Fibroblast of villous mesenchyme (primary cell): ENCODE measurements at places on chromosomes 6 and 20. TPM values are rescaled to one million over a fixed set of nuclear protein-coding genes. Genes with fewer than 3 reads are reported as not detected.

DNA sequence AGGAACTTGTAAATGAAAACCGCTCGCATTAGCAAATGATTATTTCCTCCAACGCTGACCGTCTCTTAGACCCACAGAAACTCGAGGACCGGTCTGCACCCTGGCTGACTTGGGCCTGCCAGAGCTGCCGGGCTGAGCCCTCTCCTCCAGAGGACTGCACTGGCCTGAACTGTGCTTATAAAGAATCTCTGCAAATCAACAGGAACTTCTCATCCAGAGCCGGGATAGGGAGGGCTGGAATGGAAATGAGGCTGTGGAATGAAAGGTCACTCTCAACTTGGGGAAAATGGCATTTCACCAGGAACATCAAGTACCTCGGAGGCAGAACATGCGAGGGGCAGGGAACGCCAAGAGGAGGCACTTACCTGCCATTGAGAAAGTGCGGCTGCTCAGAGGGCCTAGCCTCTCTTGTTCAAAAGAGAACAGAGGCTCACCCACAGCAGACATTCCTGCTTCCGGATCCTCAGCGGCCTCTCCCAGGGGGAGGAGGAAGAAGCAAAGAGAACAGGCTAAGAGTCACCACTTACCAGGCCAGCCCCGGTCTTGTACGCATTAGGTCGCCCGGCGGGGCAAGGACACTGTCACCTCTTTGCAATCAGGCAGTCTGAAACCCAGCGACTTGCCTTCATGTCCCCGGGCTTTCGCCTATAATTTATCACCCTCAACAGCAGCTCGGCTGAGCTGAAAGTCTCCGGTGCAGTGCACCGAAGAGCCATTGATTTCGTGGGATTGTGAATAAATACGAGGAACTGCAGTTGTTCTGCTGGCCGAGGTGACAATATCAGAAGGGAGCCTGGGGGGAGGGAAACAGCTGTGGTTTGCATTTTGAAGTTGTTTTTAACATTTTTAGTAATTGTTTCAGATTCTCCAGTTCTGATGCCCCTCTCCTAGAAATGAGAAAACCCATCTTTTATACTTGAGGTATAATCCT is 37.6 kb downstream of the ZMYND8 start:
- peak; percentile 79 for DNase-seq

Gene NHLRC1
- total RNA-seq, result 1.7 and 2.6 TPM in 2 replicates

GRCh38 chr6:85641522-85641896 is 1.2 kb downstream of the SYNCRIP start:
- no peak for DNase-seq

Gene INSM1
- total RNA-seq, result under 0.01 TPM in 1 of 2 replicates, not detected in the other

Gene SPATA25
- total RNA-seq, result 0.43 and 1.3 TPM in 2 replicates

DNA sequence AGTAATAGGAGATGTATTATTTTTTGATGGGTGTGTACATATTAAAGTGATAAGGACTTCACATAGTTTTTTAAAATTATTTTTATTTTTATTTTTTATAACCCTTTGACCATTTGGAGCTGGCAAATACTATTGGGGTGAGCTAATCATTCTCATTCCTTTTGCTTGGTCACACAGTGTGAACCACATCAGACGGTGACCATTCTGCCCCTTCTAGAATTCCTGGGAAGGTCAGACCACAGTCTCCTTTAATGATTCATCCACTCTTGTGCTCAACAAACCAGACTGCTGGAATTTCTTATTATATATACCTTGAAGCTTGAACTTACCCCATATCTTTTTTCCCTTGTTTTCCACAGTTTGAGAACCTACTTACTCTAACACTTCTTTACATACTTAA is 23.9 kb upstream of the PRL start:
- peak; percentile 67 for DNase-seq

DNA sequence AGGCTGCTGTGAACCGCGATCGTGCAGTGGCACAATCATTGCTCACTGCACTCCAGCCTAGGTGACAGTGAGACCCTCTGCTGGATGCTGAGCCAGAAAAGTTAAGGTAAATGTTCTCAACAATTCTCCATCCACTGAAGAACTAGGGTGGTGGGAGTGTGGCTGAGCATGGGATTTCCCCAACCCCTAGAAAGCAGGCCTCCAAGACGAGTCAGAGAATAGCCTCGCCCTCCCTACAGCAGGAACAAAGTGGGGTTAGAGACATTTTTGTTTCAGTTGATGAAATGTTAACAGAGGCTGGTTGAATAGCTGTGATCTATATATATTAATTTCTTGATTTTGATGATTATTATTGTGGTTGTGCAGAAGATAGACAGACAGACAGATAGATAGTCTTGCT is 6.1 kb upstream of the ALDH8A1 start:
- DNase-seq, result no peak

DNA sequence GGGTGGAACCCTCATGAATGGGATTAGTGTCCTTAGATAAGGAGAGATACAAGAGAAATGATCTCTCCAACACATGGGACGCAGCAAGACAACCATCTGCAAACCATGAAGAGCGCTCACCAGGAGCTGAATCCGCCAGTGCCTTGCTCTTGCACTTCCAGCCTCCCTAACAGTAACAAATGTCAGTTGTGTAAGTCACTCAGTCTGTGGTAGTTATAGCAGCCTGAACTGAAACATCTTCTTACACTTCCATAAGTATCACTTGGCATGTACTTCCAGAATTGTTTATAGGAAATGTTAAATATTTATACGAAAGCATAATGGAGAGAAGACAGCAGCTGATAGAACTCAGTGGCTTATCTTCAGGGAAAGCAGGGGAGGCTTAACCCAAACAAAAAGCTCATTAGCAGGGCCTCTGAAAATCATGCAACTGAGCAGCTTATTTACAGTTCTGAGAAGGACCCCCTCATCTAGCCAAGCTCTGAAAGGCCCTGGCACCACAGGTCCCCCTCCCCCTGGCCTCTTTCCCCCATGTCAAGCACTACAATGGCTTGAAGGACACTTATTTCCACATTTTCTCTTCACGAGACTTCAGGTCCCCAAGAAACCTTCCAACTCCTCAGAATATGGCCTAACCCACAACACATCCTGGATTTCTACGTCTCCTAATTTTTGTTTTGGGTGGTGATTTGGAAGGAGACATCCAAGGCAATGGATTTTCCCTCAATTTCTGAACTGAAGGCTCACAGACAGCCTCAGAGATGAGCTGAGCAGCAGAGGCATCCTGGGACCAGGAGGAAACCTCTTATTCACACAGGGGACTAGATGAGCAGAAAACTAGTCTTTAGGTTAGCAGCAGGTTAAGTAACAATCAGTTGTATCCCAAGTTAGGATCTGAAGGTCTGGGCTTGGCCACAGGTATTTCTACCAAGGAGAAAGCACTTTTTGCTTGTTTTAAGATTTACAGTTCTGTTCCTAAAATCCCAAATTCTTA is 49.1 kb downstream of the GCLC start:
- DNase-seq, result peak; percentile 85

DNA sequence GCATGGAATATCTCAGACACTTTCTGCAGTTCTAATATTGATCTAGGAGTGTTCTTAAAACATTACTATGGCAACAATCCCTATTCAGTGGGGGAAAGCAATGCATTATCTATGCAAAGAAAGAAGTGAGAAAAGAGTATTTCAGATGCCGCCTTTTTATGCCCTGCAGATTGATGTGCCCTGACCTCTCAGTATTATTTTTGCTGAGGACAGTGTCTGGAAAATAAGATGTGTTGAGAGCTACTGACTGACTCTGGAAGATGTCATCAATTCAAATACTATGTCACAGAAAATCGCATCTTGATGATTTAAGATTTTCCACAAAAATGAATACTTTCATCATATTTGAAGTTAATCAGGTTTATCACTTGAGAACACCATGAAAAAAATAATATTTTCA is 22.9 kb upstream of the SPACA1 start:
- no peak for DNase-seq
